ENCODE measurements at places on chromosomes 11 and 22. TPM values are rescaled to one million over a fixed set of nuclear protein-coding genes. Genes with fewer than 3 reads are reported as not detected.

- no peak for DNase-seq
These were observed 18.5 kb downstream of the PLA2G6 start for GRCh38 chr22:38162881-38163843.

The TMA7B gene
- total RNA-seq, result not detected

The PHF21B gene
- total RNA-seq, result 4.5 TPM

GRCh38 chr11:77435972-77436371 lies 37.9 kb downstream of the PAK1 start:
- DNase-seq, result no peak

GRCh38 chr11:126207896-126208295 lies 3.6 kb downstream of the RPUSD4 start:
- DNase-seq, result no peak

The PIH1D2 gene
- total RNA-seq, result 3.0 TPM

DNA sequence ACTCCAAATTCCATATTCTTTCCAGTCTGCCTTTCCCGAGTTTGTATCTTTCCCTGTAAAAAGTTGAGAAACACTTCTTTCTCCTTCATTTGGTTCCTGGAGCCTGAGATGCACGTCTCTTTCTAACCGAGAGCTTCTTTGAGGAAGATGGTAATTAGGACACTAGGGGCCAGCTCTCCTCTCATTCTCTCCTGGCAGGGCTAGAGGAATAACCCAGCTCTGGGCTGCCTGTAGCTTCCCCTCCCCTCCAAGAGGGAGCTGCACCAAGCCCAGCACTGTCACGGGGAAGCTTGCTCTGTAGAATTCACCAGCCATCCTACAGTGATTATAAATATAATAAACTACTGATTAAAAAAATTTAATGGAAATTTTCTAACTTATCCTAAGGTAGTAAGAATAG lies 26.9 kb downstream of the UBASH3B start:
- no peak for DNase-seq

- no peak for DNase-seq
These were observed 143.8 kb downstream of the CACNA1I start for GRCh38 chr22:39714321-39714720.

DNA sequence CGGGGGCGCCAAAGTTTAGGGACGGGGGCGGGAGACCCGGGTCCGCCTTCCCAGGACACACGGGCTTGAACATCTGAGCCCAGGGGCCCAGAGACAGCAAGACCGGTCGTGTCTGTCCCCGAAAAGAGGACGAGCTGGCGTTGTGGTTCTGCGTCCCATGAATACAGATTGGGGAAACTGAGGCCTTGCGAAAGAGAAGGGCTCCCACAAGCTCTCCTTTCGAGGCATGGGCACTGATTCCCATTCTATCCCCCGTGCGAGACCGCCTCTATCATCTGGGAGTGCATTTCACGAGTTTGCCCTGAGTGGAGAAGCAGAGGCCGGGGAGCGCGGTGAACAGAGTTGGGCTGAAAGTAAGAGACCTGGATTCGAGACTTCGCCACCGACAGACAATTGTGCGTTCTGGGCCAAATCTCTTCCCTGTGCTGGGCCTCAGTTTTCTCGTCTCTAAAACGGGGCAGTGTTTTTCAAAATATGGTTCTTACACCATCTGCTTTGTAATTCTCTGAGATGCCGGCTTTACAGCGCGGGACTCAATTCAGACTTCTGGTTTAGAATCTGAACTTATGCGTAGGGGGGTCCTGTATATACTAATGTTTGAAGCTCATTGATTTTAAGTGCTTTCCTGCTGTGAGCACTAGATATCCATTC lies 471 bp downstream of the RNF185 start:
- no peak for DNase-seq

- DNase-seq, result no peak
These were observed 25.1 kb downstream of the KCNQ1OT1 start for GRCh38 chr11:2674658-2675131.

- no peak for DNase-seq
These were observed 4.7 kb upstream of the NEAT1 start for GRCh38 chr11:65417702-65418430.

The ANKRD13D gene
- total RNA-seq, result 76.5 TPM

- DNase-seq, result no peak
These were observed 12.4 kb upstream of the MTMR3 start for GRCh38 chr22:29870574-29870973.

GRCh38 chr11:107908211-107908610 lies 20.0 kb upstream of the RAB39A start:
- DNase-seq, result no peak

DNA sequence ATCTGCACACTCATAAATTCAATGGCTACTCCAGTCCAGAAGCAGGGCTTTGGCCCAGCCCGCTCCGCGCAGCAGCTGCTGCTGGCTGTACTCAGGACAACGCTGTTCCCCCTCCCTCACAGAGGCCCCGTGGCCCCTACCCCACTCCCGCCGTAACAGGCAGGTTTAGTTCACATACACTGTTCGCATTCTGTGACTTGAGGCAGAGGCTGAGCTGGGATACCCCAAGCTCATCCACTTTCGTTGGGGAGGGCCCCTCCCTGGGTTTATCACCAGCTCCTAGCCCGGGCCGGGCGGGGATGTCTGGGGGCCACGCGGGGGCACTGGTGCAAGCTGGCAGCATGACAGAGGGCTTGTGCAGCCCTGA lies 52.4 kb downstream of the SYT13 start:
- no peak for DNase-seq

DNA sequence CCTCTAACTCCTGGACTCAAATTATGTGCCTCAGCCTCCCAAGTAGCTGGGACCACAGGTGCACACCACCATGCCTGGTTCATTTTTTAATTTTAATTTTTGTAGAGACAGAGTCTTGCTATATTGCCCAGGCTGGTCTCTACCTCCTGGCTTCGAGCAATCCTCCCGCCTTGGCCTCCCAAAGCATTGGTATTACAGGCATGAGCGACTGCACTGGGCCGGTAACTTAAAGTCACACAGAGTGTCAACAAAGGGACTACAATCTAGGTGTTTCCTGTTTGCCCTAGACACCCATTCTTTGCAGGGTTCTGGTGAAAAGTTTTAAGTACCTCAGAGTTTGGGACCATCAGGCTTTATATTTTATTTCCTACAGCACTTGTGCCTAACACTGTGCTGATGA lies 8.4 kb downstream of the UVRAG start:
- no peak for DNase-seq

DNA sequence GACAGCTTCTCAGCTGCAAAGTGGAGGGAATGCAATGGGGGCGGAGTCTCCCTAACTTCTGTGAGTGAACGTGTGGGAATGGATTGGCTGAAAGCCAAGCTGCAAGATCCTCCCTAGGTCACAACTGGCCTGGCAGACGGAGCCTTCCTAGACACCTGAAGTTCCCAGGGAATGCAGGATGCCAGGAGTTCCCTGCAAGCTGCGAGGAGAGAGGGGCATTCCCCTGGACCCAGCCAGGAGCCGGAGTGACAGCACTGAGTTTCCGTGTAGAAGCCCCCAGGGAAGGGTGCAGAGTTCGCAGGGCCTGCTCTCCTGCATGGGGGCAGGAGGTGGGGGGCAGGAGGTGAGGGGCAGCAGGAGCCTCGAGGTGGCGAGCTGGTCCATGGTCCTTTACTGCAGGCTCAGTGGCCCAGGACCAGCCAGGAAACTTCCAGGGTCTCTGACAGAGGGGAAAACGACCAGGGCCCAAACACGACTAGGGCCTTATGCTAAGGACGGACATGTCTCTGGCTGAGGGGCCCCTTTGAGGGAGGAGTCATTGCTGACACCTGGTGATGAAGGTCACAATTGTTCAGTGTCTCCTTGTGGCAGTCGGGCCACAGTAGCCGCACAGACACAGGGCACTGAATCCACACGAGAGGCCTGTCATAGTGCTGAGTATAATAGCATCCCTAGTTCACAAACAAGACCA lies 141.4 kb downstream of the FBXO7 start:
- DNase-seq, result no peak

The VSTM5 gene
- not detected for total RNA-seq

DNA sequence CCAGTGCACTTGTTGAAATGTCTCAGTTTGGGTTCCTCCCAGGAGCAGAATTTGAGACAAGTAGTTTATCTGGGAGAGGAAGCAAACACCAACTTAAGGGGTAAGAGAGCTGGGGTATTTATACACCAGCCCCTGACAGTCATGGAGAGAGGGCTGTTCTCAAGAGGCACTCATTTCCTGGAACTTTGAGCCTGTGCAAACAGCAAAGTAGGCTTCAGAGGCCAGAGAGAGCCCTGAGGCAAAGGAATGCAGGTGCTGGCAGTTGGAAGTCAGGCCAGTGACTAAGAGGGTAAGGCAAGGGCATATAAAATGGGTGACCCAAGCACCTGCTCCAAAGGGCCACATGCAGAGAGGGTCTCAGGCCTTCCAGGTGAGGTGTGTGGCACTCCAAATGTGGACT lies 16.1 kb downstream of the MS4A18 start:
- DNase-seq, result no peak

Measured in Panc1 (cell line).